ENCODE measurements at places on chromosomes 13 and 19.

- no peak for DNase-seq
These were observed 801 bp downstream of the MCF2L start for GRCh38 chr13:112969692-112970338.

DNA sequence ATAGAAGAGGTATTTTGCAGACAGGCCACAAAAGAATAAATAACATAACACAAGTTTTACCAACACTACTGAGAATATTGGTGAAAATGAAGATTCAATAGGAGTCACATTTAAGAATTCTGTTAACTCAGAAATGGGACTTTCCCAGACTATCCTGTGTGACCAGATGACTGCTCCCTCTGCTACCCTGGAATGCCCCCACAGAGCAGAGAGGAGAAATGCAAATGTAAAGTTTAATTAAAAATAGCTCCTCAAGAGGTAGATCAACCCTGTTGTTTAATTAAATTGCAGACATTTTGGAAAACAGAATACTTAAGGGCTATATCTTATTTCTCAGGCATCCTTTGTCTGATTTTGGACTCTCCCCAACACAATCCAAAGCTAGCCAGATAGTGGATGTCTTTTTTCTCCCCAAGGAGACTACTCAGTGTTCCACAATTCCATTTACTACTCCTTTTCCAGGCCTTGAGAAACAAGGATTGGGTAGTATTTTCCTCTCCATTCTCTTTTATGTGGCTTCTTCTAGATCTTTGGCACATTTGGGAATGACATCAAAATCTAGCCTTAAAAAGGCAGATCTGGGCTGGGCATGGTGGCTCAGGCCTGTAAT lies 104.7 kb upstream of the TSC22D1 start:
- DNase-seq: no peak

DNA sequence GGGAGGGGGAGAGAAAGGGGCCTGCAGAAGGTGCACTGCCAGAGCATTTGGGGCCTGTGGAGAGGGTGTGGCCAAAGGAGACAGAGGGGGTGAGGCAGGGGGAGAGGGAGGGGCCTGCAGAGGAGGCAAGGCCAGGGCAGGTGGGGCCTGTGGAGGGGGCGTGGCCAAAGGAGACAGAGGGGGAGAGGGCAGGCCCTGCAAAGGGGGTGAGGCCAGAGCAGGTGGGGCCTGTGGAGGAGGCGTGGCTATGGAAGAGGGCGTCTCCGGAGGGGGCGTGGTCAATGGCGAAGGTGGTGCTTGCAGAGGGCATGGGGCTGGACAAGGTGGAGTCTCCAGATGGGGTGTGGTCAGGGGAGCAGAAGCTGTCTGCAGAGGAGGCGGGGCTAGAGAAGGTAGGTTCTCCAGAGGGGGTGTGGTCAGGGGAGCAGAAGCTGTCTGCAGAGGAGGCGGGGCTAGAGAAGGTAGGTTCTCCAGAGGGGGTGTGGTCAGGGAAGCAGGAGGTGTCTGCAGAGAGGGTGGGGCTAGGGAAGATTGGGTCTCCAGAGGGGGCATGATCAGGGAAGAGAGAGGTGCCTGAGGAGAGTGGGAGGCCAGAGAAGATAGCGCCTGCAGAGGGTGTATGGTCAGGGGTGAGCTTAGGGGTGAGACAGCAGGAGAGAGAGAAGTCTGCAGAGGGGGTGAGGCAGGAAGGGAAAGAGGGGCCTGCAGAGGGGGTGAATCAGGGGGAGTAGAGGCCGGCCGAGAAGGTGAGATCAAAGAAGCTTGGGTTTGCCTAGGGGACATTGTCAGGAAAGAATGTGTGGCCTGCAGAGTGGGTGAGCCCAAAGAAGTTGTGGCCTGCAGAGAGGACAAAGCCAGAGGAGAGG lies 3.4 kb downstream of the PRR36 start:
- peak; percentile 36 for DNase-seq

DNA sequence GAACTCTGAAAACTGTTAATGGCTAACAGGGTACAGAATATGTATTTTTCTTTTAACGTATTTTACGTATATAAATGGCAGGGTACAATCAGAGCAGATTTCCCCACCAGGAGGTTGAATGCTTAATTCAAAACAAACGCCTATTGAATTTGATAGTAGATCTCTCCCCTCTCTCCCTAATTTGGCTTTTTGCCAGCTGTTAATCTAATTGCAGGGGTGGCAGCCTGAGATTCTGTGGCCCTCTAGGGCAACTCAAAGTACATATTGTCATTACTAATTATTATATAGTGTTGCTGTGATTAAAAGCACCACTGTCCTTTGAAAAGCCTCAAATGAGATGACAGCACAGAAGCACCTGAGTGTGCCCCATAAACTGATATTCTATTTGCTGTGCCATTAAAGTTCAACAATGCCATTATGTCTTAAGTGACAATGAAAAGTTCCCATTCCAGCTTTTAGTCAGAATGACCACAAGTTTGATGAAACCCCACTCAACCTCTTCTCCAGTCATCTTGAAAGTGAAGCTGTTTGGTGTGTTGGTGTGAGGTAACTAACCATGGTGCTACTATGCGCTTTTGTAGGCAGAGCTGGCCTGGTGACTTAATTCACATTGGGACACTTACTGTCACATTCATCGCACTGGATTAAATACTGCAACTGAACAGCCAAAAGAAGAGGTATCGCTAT lies 351.4 kb downstream of the KCNRG start:
- no peak for DNase-seq

GRCh38 chr19:6198896-6199239 lies 63.4 kb downstream of the ACSBG2 start:
- no peak for DNase-seq

DNA sequence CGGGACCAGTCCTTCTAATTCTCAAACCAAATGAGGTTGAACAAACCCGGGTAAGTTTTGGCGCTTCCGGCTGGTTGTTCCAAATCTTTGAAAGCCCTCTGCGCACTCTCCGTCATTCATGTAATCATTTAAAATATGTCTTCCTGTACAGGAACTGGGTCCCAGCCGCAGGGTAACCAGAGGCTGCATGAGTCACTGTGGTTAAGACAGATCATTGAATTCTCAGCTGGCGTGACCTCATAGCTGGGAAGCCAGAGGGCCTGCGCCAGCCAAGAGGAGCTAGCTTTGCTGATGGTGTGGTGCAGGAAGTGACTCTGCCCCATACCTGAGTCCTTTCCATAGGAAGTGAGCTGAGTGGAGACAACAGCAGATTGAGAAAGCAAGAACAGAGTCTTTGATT lies 135.2 kb downstream of the TSHZ3 start:
- DNase-seq: no peak

All from hippocampal formation (tissue), 2 donors.